Right cardiac atrium (tissue), 5 donors: ENCODE measurements at places on chromosomes 1 and 21. TPM values are rescaled to one million over a fixed set of nuclear protein-coding genes. Genes with fewer than 3 reads are reported as not detected.

GRCh38 chr1:14506471-14507255, 91.8 kb upstream of the KAZN start:
- no peak for DNase-seq

DNA sequence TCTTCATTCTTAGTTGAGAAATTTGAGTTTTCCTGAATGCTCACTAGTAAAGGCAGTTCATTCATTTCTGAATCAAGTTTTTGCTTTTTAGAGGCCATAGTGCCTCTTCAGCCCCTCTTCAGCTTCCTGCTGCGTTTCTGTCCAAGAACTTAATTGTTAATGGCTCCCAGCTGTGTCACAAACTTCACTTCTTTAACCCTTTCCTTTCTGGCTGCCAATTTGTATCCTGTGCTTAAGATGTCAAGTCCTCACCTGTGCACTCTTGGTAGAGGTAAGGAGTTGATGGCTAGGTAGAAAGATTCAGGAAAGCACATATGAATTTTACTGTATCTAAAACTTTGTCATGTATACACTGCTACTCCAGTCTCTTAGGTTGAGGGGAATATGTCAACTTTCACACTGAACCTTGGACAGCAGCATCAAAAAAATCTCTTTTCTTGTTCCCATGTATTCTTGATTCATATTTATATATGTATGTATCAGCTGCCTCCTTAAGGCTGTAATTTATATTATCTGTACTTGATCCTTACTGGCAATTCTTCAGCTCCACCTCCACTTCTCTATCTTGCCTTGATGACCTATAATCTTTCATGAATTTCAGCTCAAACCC, 612.8 kb downstream of the LMO4 start:
- no peak for DNase-seq

DNA sequence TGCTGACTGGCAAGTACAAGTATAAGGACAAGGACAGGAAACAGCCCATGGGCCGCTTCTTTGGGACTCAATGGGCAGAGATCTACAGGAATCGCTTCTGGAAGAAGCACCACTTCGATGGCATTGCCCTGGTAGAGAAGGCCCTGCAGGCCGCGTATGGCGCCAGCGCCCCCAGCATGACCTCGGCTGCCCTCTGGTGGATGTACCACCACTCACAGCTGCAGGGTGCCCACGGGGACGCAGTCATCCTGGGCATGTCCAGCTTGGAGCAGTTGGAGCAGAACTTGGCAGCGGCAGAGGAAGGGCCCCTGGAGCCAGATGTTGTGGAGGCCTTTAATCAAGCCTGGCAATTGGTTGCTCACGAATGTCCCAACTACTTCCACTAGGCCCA, 32.0 kb downstream of the SLC16A1 start:
- DNase-seq: no peak

DNA sequence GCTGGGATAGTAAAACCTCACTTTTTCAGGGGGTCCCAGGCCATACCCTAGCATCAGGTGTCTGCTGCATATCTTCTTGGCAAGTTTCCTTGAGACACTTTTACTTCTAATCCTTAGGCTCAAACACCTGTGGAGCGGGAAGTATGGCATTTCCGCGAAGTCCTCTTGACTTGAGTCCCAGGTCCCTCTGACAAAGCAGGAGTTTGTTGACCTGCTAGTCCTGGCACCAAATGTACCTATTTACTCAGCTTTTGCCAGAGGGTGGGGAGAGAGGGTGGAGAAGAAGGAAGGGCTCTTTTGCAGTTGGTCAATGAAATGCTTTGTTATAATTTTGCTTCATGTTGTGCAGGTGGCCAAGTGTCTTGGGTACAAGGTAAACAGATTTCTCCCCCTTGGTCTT, 59.7 kb downstream of the CLIC6 start:
- DNase-seq: no peak

DNA sequence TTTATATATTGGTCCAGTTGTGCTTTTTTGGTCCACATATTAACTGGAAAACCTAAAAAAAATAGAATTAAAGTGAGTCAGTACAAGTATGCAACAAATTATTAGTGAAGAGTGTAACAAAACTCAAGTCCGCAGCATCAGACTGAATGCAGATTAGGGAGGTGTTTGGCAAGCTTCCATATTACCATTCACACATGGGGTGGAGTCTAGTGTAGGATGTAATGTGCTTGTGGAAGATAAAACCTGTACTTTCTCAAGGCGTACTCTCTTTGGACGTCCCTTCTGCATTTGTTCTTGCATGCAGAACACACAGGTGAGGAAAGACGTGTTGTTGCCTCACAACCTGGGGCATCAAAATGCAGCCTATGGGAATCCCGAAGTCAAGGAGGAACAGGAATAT, 668.7 kb downstream of the MRPL39 start:
- DNase-seq: no peak

- DNase-seq: no peak
Measured at GRCh38 chr1:43074244-43074643, 97.8 kb downstream of the EBNA1BP2 start.

- no peak for DNase-seq
Measured at GRCh38 chr21:39386899-39387298, 38.0 kb upstream of the HMGN1 start.

GRCh38 chr1:60257531-60257930, 184.0 kb upstream of the C1orf87 start:
- no peak for DNase-seq

GRCh38 chr1:19343617-19344350, 31.7 kb downstream of the SLC66A1 start:
- DNase-seq: no peak

GRCh38 chr1:232223183-232223708, 406.7 kb downstream of the SIPA1L2 start:
- DNase-seq: no peak

DNA sequence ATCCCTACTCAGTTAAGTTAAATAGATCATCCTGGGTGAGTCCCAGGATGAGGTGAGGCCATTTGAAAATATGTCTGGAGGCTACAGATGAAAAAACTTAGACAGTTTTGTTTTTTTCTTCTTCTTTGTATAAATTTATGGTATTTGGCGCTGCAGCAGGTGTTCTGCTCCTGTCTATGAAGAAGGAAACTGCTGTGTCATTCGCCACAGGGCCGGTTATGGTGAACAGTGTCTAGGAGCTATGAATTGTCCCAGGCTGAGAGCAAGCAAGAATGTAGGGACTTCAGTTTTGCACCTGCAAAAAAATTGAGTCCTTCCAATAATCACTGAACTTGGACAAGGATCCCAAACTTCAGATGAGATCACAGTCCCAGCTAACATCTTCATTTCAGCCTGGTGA, 674.3 kb upstream of the RGS18 start:
- no peak for DNase-seq

The RPE65 gene
- not detected for total RNA-seq

DNA sequence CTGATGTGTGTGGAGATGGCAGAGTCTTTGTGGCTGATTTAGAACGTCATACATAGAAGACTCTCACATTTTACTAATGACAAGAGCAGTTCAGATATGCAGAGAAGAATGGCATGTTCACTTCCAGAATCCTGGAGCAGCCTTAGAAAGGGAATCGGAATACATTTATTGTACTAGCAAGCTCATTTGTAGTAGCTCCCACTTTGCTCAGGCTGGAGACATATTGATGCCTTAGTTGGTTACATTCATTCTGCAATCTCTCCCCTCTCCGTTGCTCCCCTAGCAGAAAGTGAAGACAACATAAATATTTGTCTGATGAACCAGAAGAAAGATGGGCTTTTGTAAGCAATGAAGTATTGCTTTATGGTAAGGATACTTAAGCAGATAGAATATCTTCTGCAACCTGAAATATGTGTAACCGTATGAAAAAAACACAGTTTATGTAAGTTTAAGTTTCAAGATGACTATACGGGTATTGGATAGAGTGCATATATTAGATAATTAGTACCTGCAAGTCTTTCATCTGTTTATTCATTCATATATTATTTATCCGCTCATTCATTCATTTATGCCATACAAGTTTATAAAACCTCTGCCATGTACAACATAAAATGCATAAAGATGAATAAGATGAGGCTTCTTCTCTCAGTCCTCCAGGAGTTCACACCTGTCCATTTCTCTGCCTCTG, 135.7 kb downstream of the CNIH3 start:
- no peak for DNase-seq
